Suppressor macrophage treated with lipopolysaccharide for 1 hour (primary cell): ENCODE measurements at places on chromosomes 11 and 22.

DNA sequence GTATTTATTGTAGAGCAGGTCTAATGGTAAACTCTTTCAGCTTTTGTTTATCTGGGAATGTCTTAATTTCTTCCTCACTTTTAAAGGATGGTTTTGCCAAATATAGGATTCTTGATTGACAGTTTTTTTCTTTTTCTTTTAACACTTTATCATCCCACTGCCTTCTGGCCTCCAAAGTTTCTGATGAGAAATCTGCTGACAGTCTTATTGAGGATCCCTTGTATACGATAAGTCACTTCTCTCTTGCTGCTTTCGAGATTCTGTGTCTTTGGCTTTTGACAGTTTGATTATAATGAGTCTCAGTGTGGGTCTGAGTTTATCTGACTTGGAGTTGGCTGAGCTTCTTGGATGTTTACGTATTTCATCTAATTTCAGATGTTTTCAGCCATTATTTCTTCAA, 6.7 kb upstream of the TSKU start:
- DNase-seq = no peak

DNA sequence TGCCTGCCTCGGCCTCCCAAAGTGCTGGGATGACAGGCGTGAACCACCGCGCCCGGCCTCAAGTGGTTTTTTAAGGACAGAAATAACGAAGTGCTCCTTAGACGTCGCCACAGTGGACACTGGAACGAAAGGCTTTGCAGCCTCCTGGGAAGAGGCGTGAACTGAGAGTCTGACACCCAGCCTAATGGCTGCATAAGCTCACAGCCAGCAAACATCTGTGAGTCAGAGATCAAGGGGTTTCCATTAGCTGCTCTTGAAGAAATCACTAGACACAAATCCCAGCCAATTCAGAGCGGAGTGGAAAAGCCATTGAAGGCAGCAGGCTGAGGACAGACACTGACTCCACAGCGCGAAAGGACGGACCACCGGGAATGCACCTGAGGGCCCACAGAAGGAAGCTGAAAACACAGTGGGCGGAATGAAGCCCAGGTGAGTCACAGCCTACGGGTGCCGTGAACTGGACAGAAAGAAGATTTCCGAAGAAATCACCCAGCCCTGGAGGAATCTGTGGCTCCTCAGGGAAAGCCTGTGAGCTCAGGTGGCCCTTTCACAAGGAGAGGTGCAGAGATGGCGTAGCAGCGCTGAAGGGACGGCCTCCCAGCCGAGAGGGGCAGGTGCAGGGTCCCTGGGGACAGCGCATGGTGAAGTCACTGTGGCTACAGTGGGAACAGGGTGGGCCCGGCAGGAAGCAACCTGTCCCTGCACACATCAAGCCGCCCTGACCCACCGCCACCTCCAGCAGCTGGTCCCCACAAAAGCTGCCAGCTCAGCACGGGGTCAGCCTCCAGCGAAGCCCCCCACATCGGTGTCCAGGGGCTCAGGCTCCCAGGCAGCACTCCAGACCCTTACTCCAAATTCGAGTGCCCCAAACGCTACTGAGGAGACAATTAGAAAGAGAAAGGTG, 11.6 kb downstream of the LMNTD2 start:
- no peak for DNase-seq

GRCh38 chr11:9901943-9902342, 238.1 kb downstream of the SWAP70 start:
- no peak for DNase-seq

DNA sequence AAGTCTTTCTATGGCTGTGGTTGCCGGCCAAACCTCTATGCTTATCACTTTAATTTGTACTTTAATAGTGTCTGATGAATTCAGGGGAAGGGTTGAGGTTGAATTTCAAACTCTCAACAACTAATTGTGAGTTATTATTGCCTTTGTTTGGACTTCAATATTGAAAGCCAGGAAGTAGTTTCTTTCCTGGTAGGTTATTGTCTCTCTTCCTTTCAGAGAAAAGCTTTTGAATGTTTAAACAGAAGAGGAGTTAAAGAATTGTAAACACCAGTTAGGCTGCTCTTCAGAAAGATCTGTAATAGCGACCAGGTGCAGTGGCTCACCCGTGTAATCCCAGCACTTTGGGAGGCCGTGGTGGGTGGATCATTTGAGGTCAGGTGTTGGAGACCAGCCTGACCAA, 22.2 kb downstream of the NNMT start:
- no peak for DNase-seq

GRCh38 chr11:14190992-14191778, 167.8 kb downstream of the RRAS2 start:
- DNase-seq = no peak
